ENCODE measurements at places on chromosomes 11 and 22. TPM values are rescaled to one million over a fixed set of nuclear protein-coding genes. Genes with fewer than 3 reads are reported as not detected.

The OR8K5 gene
- not detected for total RNA-seq

The MOGAT2 gene
- not detected for total RNA-seq

GRCh38 chr11:66858939-66859685 is 2.2 kb downstream of the LRFN4 start:
- no peak overlapping the region for H3K27ac ChIP-seq
- no peak for DNase-seq
- no peak overlapping the region for H3K4me3 ChIP-seq
- H3K4me1 ChIP-seq, result peaks cover 4% of the 10 kb centered on the region
- peaks cover 5% of the 10 kb centered on the region for H3K36me3 ChIP-seq

GRCh38 chr22:32660292-32660691 is 141.2 kb upstream of the TIMP3 start:
- H3K27ac ChIP-seq, result no peak overlapping the region
- H3K4me1 ChIP-seq, result no peaks in the 10 kb centered on the region
- H3K36me3 ChIP-seq, result no peaks in the 10 kb centered on the region
- H3K4me3 ChIP-seq, result no peak overlapping the region
- DNase-seq, result peak; percentile 74
- H3K27me3 ChIP-seq, result peaks cover 10% of the 10 kb centered on the region

DNA sequence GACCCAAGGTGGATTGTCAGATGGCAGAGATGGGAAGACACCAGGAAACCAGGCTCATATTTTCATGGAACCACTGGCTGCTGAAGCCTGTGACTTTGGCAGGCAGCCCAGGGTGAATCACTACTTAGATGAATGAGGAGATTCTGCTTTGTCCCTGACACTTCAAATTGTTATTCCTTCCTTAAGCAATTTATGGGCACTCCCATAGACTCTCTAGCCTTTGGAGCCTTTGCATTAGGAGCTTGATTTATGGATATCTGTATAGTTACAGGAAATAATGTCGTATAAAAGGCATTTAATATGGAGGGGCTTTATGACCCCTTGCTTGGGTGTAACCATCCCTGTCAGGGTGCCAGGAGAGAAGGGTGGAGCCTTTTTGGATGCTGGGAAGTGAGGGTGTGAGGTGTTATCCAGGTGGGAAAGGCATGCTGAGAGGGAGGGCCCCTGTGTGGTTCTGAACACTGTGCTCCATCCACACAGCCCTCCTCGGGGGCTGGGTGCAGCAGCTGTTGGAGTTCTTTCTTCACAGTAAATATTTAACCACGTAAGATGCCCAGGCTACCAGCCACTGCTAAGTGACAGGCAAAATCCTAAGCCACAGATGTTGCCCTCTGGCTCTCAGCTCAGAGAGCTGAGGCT is 35.3 kb downstream of the IL18 start:
- H3K27ac ChIP-seq, result no peak overlapping the region
- peaks cover 3% of the 10 kb centered on the region for H3K4me1 ChIP-seq
- DNase-seq, result no peak
- H3K4me3 ChIP-seq, result no peak overlapping the region
- no peaks in the 10 kb centered on the region for H3K27me3 ChIP-seq
